ENCODE measurements at places on chromosomes 12 and 14. TPM values are rescaled to one million over a fixed set of nuclear protein-coding genes. Genes with fewer than 3 reads are reported as not detected.

GRCh38 chr12:124829008-124829707, 34.5 kb downstream of the SCARB1 start:
- no peak for DNase-seq

DNA sequence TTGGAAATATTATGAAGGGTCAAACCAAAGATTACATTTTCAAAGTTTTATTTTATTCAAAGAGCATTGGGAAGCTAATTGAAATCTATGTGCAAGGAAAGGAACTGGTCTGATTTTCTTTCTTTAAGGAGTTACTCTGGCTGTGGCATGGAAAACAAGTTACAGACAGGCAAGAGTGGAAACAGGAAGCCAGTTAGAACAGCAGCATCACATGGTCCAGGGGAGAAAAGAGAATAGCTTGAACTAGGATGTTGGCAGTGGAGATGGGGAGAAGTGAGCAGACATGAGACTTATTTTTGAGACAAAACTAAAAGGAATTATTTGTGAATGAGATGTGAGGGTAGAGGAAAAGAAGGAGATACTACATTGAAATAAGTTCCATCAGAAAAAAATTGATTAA, 3.4 kb downstream of the OR11G2 start:
- no peak for DNase-seq

- no peak for DNase-seq
These were observed 34.8 kb downstream of the DUSP16 start for GRCh38 chr12:12527820-12528296.

DNA sequence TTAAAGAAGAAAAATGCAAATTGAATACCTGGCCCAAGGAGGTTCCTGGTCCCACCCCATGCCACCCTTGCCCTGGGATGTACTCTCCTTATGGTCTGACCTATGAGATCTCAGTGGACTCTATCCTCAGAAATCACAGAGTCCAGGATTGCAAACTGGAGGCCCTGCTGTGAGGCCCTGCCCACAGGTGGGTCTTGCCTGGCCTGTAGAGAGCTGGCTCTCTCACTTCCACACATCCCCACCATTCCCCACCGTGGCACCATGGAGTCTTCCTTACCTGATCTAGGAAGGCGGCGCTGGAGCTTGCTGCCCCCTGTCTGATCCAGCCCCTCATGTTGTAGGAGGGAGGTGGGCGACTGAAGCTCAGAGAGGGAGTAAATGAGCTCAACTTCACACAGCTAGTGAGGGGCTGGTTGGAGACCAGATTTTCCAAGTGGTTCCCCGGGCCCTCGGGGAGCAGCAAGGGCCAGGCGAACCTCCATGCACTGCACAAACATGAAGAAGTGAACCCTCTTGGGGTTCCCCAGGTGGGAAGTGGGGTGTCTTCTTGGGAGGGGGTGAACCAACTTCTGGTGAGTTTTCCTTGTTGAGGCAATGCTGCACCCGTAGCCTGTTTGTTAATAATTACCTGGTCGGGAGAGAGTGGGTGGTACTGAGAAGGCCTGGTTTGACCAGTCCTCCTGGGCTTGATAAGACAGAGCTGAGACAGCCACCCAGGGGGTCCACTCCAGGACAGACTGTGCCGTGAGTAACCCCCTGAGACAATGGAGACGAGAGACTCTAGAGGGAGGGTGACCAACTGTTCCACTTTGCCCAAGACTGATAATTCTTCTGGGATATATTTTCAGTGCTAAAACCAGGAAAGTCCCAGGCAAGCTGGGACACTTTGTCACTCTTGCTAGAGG, at the start of gene SERPINA4:
TSS of gene SERPINA4 (plus strand) at position 692 of the 905 bp plus-strand sequence. CDS start 2,041 bp downstream, outside the sequence.
- no peak for DNase-seq

DNA sequence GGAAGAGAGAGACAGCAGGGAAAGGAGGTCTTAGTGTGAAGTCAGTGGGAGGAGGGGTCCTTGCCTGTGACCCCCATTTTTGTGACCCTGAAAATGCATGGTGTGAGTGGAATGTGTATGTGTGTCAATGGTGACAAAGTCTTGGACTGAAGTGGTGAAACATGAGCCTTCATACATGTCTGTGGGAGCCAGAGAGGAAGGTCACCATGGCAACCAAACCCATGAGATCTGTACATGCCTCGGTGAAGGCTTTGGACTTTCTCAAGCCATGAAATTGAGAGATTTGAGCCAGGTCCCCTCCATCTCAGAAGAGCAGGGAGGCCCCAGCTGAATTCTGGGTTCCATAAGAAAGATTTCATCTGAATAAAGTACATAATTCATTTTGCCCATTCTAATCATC, 108.7 kb downstream of the TTC8 start:
- no peak for DNase-seq

- DNase-seq = no peak
These were observed 24.5 kb upstream of the TSPAN11 start for GRCh38 chr12:30902001-30902400.

- DNase-seq = no peak
These were observed 62.0 kb downstream of the DYRK2 start for GRCh38 chr12:67710582-67710981.

DNA sequence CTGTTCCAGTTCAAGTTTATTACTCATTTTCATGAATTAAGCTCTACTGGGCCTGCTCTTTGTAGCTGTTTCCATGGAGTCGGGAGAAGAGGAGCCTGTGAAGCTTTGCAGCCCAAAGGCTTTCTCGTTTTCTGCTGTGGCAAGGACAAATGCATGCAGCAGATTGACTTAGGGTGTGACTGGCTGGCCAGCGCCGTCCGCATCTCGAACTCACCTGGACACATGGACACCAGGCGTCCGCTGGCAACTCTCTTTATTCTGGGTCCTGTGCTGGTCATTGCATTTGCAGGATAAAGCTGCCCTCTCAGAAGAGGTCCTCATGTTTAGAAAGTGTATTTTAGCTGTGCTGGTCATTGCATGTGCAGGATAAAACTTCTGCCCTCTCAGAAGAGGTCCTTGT, 350.4 kb downstream of the TMEM121 start:
- DNase-seq = no peak

GRCh38 chr14:24339284-24340151, at the start of gene RIPK3:
RIPK3 (minus strand) TSS chr14:24339991; CDS start chr14:24339826, 165 bp downstream.
- no peak for DNase-seq

DNA sequence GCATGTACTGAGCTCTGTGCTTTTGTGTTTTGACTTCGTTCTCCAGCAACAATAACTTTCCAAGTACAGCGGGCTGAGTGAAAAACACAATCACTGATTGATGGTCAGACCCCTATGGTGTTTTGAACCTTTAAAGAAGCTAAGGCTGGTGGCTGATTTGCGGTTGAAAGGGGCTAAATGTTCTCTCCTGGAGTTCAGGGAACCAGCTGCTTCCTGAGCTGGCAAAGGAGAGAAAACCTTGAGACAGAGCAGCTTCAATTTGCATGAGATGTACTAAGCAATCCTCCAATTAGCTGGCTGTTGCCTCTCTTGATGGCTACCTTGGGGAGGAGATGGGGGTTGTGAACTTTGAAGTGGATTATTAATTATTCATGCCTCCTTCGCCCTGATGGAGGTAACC, 546.7 kb upstream of the SEL1L start:
- no peak for DNase-seq

DNA sequence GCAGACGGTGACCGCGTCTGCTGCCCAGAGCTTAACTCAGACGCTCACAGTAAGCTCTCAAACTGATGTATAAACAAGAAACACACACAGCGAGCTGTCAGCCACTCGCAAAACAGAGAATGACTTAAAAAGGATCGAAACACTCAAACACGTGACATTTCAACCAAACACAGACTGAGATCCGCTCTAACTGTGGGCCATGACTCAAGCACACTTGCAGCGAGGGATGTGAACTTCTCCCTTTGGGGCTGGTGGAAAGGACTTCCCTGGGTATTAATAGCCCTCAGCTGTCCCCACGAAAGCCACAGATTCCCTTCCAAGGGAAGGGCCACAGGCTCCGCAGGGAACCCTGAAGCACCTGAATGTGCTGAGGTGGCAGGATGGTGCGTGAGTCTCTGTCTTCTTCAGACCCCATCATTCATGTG, 29.1 kb downstream of the CCDC88C start:
- DNase-seq = no peak

DNA sequence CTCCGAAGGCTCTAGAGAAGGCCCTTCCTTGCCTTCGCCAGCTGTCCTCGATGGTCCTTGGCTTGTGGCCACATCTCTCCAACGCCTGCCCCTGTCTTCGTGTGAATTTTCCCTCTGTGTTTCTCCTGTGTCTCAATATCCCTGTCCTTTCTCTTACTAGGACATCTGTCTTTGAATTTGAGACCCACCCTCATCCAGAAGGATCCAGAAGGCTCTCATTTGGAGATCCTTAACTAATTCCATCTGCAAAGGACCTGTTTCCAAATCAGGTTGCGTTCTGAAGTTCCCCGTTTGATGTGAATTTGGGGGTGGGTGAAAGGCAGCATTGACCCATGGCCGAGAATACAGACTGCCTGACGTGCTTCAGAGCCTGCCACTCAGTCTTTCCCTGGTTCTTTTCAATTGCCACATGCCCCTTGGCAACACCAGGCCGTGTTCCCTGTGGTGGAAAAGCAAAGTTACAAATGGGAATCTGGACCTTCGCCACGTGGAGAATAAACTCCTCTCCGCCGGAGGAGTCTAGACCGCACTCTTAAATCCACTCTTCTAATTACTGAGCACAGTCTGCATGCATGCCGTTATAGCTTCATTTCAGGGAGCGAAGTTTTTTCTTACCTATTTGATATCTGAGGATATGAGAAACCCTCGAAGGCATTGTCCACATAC, 158.8 kb downstream of the TMEM132C start:
- no peak for DNase-seq

- DNase-seq = no peak
These were observed 41.1 kb downstream of the ERH start for GRCh38 chr14:69356903-69357543.

GRCh38 chr12:121288986-121289385, 7.5 kb downstream of the CAMKK2 start:
- DNase-seq = no peak

DNA sequence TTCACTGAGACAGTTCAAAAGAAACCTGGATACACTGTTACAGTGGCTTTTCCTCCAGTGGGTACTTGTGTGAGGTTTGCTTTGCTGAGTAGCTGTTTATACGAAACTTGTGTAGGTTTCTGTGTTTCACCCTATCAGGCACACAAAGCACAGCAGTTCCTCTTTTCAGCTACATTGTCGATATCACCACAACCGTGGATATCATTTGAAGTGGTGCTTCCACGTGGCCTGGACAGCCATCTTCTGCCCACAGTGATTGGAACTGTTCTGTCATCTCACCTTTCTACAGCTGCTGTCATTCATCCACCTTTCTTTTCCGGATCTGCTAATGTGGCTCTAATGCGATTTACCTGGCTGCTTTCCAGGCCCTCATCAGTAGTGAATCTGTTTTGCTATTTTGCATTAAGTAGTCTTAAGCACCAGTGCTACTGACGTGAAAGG, 368.8 kb downstream of the SYT1 start:
- no peak for DNase-seq

DNA sequence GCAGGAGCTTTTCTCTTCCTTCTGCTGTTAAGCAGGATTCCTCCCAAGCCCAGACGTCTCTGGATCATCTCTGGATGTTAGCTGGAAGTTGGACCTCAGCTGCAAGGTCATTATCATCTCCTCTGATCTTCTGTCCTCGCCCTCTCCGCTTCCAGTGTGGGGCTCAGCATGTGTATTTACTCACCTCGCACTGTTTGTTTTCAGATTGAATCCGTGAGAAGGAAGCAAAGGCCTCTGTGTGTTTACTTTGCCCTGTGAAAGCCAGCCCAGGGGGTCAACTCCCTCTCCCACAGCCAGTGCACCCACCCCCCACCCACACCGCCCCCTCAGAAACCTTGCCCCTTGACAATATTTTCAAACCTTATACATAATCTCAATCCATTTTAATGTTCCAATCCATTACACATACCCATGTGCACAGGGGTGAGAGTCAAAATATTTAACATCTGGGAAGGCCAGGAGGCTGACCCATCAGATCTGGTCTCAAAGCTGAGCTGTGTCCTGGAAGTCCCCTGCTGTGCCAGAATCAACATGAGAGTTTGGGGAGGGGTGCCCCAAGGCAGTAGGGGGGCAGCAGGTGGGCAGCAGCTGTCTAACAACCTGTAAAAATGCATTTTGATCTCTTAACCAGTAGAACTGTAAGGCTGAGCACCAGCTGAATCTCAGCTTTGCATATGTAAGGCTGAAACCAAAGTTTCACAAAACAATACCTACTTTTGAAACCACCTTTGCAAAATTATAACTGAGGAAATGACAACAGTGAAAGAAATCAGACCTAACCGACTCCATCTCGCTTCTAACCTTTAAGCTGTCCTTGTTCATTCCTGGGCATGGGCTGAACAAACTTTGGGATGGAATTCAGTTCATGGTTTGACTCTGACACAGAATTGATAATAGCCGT, 157.9 kb downstream of the ZNF664 start:
- DNase-seq = no peak

DNA sequence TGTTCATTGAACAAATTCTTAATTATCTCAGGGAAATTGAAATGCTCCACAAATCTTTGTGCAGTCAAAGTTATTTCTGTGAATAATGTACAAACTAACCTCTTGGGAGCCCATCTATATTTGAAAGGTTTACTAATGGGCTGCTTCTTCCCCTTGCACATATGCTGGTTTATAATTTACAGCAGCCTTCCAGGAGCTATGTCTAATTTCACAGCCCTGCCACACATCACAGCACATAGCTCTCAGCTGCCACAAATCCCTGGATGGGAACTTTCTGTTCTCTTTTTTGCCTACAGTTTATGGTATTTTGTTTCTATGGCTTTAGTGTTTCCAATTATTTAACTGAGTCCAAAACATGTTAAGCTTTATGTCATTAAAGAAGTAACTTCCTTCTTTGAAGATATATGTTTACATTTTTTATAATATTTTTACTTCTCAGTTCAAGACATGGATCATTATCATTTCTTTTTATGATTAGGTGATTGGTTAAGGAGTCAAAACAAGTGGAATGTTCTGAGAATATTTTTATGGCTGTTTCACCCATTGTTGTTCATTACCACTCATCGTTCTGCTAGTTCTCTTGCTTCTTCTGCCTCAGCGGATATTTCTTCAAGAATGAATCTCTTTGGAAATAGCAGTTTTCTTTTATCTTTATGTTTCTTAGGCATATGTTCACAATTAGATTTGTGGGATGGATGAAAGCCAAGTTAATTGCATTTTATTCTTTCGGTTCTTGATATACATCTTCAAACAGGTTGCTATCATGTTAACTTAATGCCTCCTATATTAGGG, 475.6 kb upstream of the MIS18BP1 start:
- DNase-seq = no peak

The STON2 gene
- 0.48 TPM for total RNA-seq

The ANKRD33 gene
- total RNA-seq = not detected

The TARBP2 gene
- total RNA-seq = 29.9 TPM

The SLC16A7 gene
- 41.8 TPM for total RNA-seq

The OR8S1 gene
- total RNA-seq = not detected

The INHBC gene
- total RNA-seq = not detected

The SELPLG gene
- 30.0 TPM for total RNA-seq

The PPP4R4 gene
- total RNA-seq = 8.7 TPM

The KLRC2 gene
- 0.27 TPM for total RNA-seq
